ENCODE measurements at places on chromosomes 6 and 20.

- no peak for DNase-seq
Measured at GRCh38 chr20:37640600-37641561, 52.9 kb upstream of the CTNNBL1 start.

GRCh38 chr6:161080263-161080970 is 88.8 kb downstream of the MAP3K4 start:
- DNase-seq = no peak

DNA sequence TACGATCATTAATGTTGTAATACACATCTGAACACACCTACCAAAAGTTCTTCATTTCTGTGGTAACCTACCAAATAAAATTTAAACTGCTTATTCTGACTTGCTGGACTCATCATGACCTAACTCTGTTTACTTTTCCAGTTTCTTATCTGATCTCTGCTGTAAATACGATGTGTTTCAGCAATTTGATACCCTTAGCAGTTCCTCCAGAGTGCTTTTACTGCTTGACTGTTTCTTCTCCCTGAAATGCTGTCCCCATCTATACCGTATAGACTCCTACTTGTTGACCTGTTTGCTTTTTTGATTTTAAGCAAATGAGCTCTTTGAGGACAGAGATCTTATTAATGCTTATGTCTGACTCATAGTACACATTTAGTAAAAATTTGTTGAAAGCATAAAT is 119.5 kb downstream of the SCAF8 start:
- DNase-seq = no peak

- no peak for DNase-seq
Measured at GRCh38 chr6:116463301-116463700, 2.1 kb downstream of the CALHM6 start.

DNA sequence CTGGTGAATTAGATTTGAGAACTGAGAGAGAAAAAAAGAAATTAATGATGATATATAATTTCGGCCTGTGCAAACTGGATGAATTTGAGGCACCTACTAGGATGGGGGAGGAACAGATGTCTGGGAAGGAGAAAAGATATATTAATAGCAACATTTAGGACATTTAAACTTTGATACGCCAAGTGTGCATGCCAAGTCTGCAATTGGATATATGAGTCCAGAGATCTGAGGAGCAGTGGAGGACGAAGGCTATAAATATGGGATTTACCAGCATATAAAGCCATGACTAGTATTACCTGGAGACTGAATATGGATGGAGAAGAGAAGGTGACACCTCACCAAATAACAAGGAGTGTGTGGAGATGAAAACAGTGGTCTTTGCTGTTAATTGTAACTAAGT is 272.6 kb upstream of the HSF2 start:
- DNase-seq = no peak

DNA sequence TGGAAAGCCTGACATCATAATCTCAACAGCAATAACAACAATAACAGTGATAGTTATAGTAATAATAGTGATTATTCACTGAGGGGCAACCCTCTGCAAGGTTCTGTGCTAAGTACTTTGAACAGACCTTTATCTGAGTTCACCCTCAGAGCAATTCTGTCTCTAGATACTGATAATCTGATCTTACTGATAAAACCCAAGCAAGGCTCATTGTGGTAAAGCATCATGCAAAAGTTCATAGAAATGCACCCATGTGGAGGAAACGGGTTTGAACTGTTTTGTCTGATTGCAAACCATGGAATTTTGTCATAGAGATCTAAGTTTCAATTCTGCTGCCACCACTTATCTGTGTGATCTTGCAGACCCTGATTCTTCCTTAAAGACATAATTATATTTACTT is 1.3 kb upstream of the KIAA0408 start:
- DNase-seq = no peak

GRCh38 chr6:134216301-134217010 is 101.5 kb downstream of the SGK1 start:
- no peak for DNase-seq

- DNase-seq = peak; percentile 88
Measured at GRCh38 chr6:98977671-98978292, 30.0 kb upstream of the FBXL4 start.

- DNase-seq = no peak
Measured at GRCh38 chr20:64143018-64143801, 21.0 kb upstream of the MYT1 start.

- DNase-seq = peak; percentile 27
Measured at GRCh38 chr6:25635886-25636317, 16.1 kb upstream of the SCGN start.

DNA sequence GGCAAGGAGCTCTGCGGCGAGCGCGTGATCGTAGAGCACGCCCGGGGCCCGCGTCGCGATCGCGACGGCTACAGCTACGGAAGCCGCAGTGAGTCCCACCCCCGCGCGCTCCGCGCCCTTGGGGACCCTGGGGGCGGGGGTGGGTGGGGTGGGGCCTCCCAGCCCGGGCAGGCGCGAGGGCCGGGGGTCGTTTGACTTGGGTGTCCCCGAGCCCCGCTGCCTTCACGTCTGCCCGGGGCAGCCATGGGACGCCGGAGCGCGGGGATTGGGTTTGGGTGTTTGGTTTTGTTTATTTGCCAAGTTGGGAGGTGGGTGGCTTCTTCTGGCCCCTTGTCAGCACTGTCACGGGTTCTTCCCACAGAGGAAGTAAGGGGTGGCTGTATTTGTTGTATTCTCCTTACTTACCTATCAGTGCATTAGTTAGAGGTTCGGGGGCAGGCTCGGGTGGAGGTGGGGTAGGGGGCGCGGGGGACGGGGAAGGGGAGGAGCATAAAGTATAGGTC is 777 bp downstream of the SRSF6 start:
- DNase-seq = no peak
